ENCODE measurements at places on chromosomes 7 and 10.
A peak's percentile ranks its signal among the peaks of the same experiment; 100 is the strongest.

DNA sequence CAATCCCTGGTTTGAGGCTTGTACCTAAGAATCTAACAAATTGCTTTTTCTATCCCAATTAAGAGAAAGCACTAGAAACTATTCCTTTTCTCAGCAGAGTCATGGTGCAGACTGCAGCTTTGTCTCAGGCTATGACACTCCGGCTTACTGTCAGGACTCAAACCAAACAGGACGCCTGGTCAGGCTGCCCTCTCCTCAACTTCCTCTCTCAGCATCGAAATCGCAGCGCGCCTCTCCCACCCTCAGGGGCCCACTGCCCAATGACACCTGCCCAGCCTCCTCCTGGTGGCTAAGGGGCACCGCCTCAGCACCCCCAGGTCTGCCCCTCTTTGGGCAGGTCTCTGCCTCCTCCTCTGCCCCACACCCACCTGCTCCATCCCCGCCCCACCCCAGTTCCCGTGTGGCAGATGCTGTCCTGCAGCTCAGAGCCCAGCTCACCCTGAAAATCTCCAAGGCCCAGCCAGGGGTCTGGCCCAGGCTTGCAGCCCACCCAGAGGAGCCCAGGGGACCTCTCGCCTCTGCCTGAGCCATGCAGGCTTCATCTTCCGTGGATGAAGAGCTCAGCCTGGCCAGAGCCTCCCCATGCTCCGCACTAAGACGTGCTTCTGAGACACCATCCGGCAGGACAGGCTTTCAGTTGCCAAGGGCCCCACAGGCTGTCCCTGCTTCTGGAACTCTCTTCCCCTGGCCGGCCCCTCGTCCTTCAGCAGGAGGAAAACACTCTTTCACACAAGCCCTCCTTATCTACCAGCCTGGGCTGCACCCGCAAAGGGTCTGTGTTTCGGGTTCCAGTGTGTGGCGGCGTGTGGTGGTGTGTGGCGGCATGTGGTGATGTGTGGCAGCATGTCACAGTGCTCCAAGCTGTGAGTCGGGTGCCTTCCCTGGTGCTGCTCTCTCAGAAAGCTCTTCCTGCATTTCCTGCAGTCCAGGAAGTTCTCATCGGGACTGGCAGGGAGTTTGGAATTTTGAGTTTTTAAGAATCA, 16.4 kb upstream of the PTPRN2 start:
- no peak for DNase-seq

GRCh38 chr7:14818871-14819270, 83.7 kb downstream of the DGKB start:
- DNase-seq, result no peak

DNA sequence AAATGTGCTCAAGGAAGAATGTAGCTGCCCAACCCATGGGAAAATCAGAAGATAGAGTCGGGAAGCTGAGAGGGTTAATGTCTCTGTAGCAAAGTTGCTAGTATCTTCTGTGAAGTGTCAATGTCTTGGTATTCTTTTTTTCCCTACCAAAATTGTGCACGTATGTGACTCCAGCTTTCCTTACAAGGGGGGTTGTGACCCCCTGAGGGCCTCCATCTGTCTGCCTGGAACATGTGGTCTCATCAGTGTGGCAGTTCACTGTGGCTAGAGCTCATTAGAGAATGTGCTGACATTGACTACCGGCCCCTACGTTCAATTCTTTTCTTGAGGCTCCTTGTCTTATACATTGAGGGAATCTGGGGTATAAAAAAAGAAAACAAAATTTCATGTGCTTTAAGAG, 725.2 kb upstream of the CELF2 start:
- no peak for DNase-seq

DNA sequence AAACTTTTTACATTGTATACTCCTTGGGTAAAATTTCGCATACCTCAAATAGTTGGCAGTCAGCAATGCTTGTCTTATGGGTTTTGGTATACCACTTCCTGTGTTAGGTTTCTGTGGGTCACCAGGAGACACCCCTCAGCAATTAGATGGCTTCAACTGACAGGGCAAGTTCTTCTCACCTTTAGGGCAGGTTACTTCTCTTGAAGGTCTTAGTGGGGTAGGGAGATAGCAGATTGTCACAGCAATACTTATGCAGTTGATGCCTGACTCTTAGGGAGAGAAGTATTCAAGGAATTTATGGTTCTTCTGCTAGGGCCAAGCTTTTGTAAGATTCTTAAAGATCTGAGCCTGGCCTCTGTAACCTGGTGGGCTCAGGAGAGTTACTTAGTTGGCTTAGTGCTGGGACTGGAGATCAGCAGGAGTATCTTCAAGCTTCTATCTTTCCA, 42.9 kb downstream of the MKLN1 start:
- DNase-seq, result no peak

DNA sequence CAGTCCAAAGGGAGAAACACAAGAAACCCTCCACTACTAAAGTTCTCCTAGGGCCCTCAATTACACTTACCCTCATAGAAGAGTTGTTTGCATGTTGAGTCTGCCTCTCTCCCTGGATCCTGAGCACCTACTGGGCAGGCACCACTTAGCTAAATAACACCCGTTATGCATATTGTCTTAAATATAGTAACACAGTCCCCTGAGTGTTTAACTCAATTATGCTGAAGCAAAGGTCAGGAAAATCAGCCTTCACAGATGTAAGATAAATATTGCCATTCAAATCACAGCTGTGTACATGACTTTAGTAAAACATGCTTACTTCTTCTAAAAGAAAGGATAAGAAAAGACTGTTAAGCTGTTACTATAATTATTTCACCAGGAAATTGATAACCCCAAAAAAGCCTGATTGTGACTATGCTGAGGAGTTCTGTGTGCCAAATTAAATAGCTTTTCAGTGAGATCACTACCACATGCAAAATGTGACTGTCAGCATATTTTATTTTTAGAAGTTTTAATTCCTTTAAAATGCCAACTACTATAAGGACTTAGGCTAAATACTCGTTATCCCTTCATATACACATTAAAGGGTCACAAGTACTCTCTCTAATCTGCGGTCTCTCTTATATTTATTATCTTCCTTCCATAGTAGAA, 733.9 kb upstream of the PHF14 start:
- DNase-seq, result no peak

- no peak for DNase-seq
Observed at GRCh38 chr7:130191791-130192190, 13.4 kb downstream of the TMEM209 start.

DNA sequence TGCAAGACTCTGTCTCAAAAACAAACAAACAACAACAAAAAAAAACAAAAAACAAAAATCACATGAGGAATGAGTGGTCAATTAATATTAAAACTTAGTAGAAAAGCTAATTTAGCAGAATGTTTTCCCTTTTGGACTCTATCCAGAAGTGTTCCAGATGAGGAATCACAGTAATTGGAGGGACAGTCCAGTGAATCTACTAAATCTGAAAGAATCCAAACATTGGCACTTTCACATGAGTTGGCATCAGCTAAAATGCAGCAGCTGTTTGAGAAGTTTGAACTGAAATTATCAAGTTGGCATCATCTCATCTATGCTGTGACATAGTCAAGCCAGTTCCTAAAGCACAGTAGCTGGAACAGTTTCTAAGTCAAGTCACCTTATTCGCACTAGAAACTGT, 367.8 kb downstream of the PPP1R3A start:
- no peak for DNase-seq

DNA sequence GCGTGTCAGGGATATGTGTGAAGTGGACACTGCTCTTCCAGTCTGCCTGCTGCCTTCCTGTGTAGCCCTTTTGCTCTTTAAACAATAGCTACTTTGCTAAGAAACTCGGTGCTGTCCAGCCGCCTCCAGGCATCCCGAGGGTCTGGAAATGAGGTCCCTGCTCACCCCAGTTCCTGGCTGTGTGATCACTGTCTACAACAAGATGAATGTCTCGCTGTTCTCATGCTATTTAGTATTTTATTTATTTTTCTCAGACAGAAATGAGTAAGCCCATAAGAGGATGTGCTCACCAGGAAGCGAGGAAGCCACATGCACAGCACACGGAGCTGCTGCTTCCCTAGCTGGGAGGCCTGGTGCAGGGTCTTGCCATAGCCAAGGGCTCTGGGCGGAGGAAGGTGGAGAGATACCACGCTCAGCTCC, 167.0 kb upstream of the PITRM1 start:
- DNase-seq, result peak; percentile 32

- DNase-seq, result no peak
Observed at GRCh38 chr7:3634396-3634795, 333.3 kb downstream of the SDK1 start.

GRCh38 chr7:36937754-36938563, 213.7 kb upstream of the AOAH start:
- peak; percentile 4 for DNase-seq

GRCh38 chr7:138164804-138165203, 88.5 kb downstream of the AKR1D1 start:
- DNase-seq, result no peak

GRCh38 chr10:17682236-17682946, 38.4 kb downstream of the STAM start:
- no peak for DNase-seq

GRCh38 chr7:8263048-8263447, 1.1 kb upstream of the ICA1 start:
- DNase-seq, result no peak

DNA sequence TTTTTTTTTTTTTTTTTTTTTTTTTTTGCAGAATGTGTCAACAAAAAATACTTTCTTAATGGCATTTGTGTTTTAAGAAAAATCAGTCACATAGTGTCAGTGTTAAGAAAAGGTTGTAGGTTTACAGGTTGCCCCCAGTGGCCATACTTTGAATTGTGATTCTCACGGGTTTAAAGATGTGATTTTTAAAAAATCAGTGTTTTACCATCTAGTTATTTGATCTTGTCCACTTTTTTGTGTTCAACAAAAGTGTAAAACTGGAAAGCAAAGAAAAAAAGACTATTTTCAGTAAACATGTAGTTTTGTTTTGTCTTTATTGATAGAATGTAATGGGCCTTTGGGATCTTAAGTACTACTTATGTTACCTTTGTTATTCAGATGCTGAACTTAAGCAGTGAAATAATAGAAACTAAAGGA, 25.7 kb downstream of the SUV39H2 start:
- DNase-seq, result peak; percentile 38

- DNase-seq, result no peak
Observed at GRCh38 chr10:3452683-3453361, 280.2 kb upstream of the PITRM1 start.

GRCh38 chr7:129213828-129214227, 11.0 kb upstream of the AHCYL2 start:
- peak; percentile 30 for DNase-seq

DNA sequence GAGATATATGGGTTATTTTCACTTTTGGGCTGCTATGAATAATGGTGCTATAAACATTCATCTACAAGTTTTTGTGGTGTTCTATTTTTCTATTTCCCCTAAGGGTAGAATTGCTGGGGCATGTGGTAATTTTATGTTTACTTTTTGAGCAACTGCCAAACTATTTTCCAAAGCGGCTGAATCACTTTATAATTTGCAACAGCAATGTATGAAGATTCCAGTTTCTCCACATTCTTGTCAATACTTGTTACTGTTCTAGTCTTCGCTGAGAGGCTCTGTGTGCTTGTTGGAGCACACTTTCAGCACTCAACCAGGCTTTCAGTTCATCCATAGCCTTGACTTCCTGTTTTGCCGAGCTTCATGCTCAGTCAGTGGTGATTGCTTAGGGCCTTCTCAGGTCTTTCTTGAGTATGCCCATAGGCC, 39.0 kb downstream of the ADK start:
- DNase-seq, result peak; percentile 55

- DNase-seq, result no peak
Observed at GRCh38 chr10:107834706-107835105, 670.2 kb upstream of the SORCS1 start.

GRCh38 chr7:157875230-157876179, 538.7 kb downstream of the DNAJB6 start:
- no peak for DNase-seq

- DNase-seq, result no peak
Observed at GRCh38 chr7:87413951-87414793, 61.3 kb downstream of the ABCB4 start.

GRCh38 chr7:137990251-137990941, 11.5 kb downstream of the CREB3L2 start:
- no peak for DNase-seq

GRCh38 chr10:14858338-14858960, 20.2 kb upstream of the SUV39H2 start:
- peak; percentile 21 for DNase-seq

DNA sequence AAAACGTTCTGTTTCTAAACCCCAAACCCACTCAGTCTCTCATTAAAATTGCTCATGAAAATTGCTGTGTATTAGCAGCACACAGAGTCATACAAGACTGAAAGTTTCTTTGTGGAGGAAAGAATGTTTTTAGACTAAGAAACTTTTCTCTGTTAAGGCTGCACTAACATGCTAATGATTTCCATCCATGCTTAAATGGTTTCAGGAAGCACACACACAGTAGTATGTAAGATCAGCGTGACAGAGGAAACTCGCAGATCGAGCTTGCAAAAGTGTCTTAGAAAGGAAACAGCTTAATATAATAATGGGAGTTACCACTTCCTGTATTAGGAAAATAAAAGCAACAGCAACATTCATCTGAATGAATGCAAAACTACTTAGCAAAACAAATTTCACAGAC, 112.7 kb downstream of the ICA1 start:
- peak; percentile 89 for DNase-seq

GRCh38 chr10:56240471-56240870, 120.6 kb downstream of the ZWINT start:
- no peak for DNase-seq

GRCh38 chr10:30392564-30392990, 41.4 kb upstream of the MAP3K8 start:
- DNase-seq, result peak; percentile 72

- no peak for DNase-seq
Observed at GRCh38 chr10:50805981-50806622, 66.4 kb downstream of the ASAH2B start.

DNA sequence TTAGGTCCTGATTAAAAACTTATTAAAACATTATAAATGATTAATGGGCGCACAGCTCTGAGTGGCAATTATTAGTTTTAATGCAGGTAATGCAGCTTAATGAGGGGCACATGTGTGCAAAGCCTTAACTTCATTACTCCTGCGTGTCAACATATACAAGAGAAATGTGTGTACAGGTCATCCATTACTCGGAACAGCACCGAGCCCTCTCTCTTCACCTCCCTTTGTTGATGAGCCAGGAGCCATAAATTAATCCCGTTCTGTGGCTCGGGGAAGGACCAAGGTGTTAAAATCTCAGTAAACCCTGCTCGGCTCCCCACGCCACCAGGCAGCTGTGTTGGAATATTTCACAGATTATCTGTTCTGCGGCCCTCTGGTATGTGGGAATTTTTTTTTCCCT, 77.8 kb downstream of the EBF3 start:
- no peak for DNase-seq

GRCh38 chr10:15335508-15335907, 35.6 kb downstream of the FAM171A1 start:
- DNase-seq, result no peak

GRCh38 chr7:154859747-154860620, 142.9 kb downstream of the PAXIP1 start:
- no peak for DNase-seq

DNA sequence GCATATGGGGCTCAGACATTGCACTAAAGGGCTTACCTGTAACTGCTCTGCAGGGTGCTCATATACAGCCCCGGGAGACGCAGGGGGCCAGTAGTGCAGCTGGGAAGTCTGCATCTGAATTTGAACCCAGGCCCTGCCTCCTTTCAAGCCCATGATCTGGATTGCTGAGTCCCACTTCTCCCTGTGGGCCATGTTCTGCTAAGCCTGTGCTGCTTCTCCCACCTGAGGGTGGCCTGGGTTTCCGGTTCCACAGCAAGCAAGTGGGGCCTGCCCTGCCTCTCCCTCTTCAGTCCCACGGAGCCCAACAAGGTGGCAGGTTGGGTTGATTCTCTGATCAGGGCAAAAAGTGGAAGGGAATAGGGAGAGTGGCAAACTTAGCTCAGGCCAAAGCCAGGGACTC, 56.6 kb upstream of the GDF10 start:
- DNase-seq, result no peak

All from inflammatory macrophage (primary cell).